ENCODE measurements at places on chromosomes 5 and 9.
A peak's percentile ranks its signal among the peaks of the same experiment; 100 is the strongest.

- DNase-seq: no peak
Observed at GRCh38 chr5:60830581-60831127, 13.4 kb downstream of the ELOVL7 start.

- DNase-seq: no peak
Observed at GRCh38 chr5:32280656-32281081, 32.1 kb downstream of the MTMR12 start.

DNA sequence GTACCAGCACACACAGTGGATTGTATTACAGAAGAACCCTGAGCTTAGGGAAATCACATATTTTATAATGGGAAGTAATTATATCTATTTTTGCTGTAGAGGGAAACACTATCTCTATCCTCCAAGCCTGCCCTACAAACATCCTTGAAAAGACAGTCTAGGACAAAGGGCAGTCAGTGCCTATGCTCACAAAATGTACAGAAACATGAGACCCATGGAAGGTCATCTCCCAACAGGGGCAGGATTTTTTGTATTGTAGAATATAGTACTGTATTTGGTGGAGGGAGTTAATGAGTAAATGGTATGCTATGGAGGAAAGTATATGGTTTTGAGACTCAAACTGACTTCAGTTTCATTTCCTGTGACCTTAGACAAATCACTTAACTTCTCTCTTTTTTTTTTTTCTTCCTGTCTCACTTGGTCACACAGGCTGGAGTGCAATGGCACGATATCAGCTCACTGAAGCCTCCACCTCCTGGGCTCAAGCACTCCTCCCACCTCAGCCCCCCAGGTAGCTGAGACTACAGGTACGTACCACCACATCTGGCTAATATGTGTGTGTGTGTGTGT, 5.8 kb upstream of the RAB14 start:
- no peak for DNase-seq

GRCh38 chr5:95726811-95727763, 4.0 kb upstream of the RHOBTB3 start:
- DNase-seq: no peak

DNA sequence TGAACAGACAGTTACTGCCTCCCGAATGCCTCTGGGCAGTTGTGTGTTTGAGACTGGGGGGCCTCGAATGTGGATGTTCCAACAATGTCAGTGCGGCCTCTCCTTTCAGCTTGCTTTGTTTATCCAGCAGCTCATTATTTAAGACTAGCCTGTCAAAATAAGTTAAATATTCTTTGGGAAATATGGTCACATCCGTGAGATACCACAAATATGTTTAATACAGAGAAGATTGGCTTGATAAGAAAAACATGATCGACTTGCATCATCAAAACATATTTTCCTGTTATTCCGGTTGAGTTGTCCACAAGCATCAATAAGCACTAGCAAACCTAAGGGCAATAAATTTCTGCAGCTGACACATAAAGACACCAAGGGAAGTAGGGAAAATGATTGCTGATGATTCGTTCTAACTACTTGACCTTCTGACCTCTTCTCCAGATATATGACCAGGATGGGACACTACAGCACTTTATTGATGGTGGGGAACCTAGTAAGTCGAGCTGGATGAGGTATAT, 66.5 kb downstream of the PRDM6 start:
- DNase-seq: peak; percentile 41

DNA sequence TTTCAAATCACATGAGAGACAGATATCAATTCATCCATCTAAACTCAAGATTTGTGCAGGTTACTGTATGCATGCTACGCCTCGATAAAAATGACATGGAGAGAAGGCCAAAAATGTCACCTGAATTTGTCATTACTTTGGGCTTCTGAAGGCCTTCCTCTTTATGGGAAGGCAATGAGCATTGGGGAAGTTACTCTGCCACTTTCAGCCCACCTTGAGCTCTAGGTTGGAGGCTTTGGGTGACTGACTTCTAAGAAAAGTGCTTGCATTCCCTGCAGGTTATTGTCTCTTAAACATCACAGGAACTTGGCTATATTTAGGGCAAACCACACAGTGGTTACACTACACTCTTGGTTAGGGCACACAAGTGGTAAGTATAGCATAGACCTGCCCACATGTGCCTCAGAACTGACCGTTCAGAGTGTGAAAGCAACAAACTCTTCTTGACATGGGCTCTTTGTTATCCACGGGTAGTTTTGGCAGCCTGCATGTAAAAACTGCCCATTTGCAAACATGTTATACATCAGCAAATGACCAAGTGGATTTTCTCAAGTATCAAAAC, 169.5 kb downstream of the ZNF608 start:
- no peak for DNase-seq

DNA sequence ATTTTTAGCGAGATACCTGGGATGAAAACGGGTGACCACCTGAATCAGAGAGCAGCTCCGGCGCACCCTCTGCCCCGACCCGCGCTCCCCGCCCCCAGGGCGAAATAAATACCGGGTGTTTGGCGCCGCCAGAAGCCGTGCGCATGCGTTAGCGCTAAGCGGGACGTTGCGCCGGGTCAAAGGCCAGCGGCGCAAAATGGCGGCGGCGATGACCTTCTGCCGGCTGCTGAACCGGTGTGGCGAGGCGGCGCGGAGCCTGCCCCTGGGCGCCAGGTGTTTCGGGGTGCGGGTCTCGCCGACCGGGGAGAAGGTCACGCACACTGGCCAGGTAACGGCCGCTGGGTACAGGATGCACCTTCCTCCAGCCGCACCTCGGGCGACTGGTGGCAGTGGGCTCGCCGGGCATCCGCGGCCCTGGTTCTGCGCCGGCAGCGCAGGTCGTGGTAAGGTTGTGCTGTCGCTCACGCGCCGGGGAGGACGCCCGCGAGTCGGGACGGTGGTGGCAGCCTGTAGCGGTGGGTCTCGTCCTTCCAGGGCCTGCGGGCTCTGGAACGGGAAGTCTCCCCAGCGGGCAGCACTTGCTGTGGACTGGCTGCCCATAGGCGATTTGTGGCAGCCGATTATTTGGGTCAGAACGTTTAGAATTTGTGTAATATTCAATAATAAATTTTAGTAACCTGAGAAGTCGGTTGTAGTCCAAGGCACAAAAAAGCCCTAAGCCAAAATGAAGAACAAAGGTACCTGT, at the start of gene NDUFS6:
Gene NDUFS6, plus strand, starts transcription at position 186 of the 745 bp plus-strand sequence. Its CDS starts 11 bp downstream, at position 197.
- peak; percentile 61 for DNase-seq

DNA sequence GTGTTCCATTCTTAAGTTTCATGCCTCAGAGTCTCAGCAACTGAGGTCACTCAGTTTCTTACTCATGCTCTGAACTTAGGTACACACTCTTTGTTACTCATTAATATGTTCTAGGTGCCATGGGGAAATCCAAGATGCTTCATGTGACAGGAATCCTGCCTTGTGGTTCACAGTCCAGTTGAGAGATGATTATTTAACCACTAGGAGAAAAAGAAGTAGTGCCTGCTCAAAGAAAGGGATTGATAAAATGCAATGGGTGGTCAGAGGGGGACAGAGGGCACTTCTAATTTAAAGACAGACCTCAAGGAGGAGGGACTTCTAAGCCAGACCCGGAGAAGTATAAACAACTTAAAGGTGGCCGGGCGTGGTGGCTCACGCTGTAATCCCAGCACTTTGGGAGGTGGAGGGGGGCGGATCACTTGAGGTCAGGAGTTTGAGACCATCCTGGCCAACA, 69.0 kb downstream of the UGCG start:
- DNase-seq: peak; percentile 85

GRCh38 chr9:11063263-11063662, 450.5 kb upstream of the PTPRD start:
- no peak for DNase-seq

DNA sequence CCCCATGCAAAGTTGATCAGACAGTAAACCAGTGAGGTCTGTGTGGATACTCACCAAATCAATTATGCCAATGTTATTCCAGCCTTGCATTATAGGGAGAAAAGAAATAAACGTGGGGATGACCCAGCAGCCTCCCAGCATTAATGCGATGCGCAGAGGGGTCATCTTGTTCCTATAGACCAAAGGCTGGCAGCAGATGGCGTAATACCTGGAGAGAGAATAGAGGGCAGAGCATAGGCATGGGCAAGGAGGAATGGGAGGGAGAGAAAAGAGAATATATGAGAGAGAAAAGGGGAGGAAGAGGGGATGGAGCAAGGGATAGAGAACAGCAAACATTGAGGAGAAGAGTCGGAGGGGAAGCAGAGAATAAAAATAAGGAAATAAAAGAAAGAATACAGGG, 131.2 kb downstream of the HTR4 start:
- no peak for DNase-seq

DNA sequence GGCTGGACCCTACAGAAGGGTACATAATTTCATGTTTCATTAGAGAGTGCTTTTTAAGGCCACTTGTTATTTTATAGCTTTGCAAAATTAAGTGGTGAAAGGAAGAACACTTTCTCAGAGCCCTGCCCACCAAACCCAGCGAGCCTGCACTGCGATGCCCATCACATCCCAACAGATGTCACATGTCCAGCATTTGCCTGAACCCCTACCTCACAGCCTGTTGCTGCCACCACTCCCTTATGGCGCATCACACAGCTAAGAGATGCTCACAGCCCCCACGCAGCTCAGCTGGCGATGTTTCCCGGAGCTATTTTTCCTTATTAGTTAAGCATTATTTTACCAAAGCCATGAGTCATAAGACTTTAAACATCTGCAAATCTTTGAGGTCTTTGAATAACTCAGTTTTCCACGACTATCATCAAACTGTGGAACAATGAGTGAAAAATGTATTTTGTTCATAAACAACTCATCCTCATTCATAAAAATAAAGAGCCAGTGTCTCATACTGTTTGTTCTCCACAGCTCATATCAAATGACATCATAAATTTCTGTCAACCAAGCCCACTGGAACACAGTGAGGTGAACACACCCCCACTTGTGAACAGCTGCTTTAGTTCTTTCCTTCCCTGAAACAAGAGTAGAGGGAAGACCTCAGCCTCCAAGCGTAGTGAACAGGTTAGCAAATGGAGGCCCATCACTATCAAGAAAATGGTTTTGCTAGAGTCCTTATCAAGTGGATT, 104.9 kb downstream of the SYK start:
- DNase-seq: no peak

Data from fibroblast of villous mesenchyme (primary cell).